ENCODE measurements at places on chromosomes 7 and 10.

- no peak for DNase-seq
Observed at GRCh38 chr7:41185851-41186250, 517.0 kb downstream of the INHBA start.

GRCh38 chr10:129946859-129947258 lies 17.2 kb downstream of the EBF3 start:
- DNase-seq: no peak

GRCh38 chr7:127873151-127873550 lies 158.1 kb downstream of the LRRC4 start:
- DNase-seq: no peak

DNA sequence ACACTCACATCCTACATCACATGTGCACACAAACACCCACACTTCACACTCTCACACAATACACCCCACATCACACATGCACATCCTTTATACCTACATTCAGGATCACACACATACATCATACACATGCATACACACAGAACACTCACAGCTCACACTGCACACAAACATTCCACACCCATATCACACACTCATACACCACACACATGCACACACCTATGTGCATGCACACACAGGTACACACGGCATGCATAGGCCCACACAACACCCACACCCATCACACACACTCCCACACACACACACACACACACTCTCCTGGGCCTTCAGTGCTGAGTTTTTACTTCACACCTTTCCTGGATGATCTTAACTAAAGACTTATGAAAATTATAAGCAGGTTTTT lies 220.5 kb downstream of the DNAJB6 start:
- DNase-seq: no peak

- peak; percentile 47 for DNase-seq
Observed at GRCh38 chr7:112510001-112510742, 29.4 kb downstream of the LSMEM1 start.

DNA sequence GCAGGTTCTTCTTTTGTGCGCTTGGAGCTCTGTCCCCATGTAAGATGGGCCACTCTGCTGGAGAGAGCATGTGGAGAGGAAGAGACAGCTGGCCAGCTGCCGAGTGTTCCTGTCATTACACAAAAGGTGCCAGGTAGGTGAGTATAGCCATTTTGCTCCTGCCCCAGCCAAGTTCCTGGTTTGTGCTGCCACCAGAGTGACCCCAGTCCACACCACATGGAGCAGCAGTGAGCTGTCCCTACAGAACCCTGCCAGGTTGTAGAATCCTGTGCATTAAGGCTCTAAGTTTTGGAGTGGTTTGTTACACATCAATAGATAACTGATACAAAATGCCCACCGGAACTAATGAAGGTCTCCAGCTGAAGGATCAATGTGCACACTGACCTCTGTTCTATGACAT lies 84.6 kb upstream of the GHITM start:
- DNase-seq: no peak

GRCh38 chr7:2564970-2565540 lies 6.3 kb downstream of the IQCE start:
- DNase-seq: no peak

DNA sequence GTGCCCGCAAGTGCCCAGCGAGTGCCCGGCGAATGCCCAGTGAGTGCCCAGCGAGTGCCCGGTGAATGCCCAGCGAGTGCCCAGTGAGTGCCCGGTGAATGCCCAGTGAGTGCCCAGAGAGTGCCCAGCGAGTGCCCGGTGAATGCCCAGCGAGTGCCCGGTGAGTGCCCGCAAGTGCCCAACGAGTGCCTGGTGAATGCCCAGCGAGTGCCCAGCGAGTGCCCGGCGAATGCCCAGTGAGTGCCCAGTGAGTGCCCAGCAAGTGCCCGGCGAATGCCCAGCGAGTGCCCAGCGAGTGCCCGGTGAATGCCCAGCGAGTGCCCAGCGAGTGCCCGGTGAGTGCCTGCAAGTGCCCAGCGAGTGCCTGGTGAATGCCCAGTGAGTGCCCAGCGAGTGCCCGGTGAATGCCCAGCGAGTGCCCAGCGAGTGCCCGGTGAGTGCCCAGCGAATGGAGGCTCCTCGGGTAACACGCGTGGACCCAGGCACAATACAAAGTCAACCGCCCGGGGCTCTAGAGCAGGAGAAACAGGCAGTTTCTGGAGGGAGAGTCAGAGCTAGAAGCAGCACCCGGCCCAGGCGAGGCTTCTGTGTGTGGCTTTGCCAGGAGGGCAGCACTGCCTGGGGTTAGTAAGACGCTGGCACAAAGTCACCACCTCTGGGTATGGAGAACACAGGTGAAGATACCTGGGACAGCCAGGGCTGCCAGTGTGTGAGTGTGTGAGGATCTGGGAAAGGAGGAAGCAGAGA lies 38.2 kb upstream of the CFAP46 start:
- no peak for DNase-seq

DNA sequence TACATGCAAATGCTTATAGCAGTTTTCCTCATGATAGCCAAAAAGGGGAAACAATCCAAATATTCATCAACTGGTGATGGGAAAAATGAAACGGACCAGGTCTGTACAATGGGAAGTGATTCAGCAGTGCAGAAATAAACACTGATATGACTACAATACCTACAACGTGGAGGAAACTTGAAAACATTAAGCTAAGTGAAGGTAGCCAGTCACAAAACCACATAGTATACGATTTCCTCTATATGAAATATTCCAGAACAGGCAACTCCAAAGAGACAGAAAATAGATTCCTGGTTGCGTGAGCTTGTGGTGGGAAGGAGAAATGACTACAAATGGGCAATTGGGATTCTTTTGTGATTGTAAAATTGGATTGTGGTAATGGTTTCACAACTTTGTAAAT lies 263.1 kb upstream of the PITRM1 start:
- DNase-seq: no peak

GRCh38 chr10:97669571-97669970 lies 17.5 kb downstream of the AVPI1 start:
- no peak for DNase-seq

DNA sequence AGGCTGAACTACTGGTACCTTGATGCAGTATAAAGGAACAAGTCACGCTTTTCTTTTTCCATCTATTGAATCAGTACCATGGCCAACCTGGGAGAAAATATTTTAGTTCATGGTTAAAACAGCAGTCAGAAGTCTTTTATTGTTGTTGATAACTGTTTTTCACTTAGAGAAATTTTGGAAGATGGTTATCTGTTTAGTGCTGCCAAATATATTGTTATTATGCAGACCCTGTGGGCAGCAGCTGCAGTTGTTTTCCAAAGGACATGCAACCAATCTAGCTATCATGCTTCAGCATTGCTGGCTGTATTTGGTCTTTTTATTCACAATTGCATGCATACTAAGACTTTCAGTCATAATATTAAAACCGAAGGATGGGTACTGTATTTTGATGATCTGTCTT lies 169.5 kb downstream of the BBS9 start:
- no peak for DNase-seq

GRCh38 chr7:12488341-12488740 lies 82.2 kb upstream of the SCIN start:
- DNase-seq: no peak

DNA sequence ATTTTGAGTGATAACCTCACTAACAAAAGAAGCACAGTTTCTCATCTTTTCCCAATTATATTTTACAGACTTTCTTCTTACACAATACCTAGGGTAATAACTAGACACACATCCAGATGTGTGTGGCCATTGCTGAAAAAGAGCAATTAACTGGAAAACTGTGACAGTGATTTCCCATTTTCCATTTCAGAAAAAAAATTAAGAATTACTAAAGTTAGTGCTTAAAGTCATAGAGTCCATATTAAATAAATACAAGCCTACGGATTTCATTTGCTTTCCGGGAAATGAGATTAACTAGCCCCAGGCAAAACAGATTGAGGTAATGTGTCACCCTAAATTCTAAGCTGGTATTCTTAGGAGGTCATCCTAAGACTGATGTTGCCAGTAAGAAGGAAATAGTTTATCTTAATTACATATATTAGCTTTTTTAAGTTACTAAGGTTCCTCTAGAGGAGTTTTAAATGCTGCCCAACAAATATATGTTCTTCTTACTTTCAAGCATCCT lies 10.2 kb upstream of the MACC1 start:
- DNase-seq: no peak

- no peak for DNase-seq
Observed at GRCh38 chr10:77228559-77228958, 409.0 kb downstream of the KCNMA1 start.

GRCh38 chr7:30705008-30705407 lies 22.8 kb upstream of the CRHR2 start:
- no peak for DNase-seq

DNA sequence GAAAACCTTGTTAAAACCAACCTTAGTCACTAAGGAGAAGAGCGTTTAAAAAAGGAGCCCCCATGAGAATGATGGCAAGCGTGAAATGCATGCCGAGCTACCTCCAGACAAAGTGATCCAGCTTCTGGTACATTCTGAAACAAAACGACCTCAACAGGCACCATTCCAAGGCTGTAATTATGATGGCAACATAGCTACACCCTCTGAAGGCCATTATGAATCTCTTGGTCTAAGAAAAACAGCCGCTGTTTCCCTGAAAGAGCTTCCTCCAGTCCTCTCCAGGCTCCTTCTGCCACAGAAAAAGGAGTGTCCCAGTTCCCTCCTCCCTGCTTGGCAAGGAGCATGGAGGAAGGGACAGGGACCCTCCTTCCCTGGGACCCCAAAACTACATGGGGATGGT lies 50.0 kb upstream of the ABLIM1 start:
- no peak for DNase-seq

GRCh38 chr7:151060416-151061212 lies 1.2 kb downstream of the SLC4A2 start:
- no peak for DNase-seq

- DNase-seq: no peak
Observed at GRCh38 chr7:151198945-151199848, 11.1 kb downstream of the H2BK1 start.

DNA sequence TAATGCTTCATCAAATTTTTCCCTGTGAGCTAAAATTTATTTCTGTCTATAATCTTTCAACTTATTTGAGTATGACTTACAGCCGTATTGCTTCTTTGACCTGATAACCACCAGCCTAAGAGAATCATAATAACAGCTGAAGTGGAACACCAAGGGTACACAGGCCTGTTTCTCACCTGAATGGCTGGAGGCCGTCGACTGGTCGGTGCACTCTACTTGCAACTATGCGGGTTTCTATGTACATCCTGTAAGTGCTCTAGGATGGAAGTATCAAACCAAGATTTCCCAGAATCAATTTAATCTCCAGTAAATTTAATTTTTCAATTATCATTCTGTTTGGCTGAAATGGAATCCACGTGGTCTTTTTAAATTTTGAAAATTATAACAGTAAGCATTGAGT lies 504.8 kb upstream of the PHF14 start:
- DNase-seq: no peak

- DNase-seq: no peak
Observed at GRCh38 chr10:23630376-23630775, 191.5 kb downstream of the OTUD1 start.

DNA sequence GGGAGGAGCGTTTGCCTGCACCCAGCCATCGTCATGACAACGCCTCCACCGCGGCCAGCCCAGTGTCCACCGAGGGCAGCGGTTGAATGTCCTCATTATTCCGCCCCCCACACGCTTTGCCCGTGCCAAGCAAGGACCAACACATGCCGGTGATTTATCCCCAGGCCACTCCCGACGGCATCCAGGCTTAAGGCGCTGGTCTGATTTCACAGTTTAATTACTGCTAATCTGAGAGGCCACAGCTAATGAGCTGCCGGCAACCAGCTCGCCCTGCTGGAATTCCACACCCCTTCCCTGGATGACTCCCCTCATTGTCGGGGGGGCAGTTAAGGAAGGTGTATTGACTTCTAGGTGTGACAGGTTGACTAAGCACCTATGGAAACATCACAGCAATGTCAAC lies 432.3 kb downstream of the DNAJB6 start:
- no peak for DNase-seq

DNA sequence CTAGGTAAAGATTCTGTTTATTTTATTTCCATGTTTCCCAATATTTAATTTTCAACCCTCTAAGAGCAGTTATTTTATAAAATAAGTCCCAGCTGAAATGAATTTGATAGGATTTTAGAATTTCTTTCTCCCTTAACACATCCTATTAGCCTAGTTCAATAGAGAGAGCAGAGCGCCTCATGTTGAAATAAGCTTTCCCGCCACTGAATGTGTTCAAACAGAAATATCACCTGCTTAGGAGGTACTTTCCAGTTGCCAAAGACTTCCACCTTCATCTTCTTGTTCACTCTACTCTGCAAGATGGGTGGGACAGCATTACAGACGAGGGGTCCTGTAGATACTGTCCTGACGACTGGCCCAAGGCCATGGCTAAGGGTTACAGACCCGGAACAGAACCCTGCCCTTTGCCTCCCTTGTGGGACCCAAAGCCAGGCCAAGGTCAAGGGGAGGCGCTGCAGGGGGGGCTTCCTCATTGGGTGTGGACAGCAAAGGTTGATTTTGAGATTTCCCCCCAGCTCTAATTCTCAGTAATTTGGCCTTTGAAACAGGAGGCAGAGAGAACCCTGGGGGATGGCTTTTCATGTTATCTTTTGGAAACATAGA lies 62.0 kb downstream of the PARP12 start:
- DNase-seq: no peak

- DNase-seq: no peak
Observed at GRCh38 chr7:95396136-95397032, at the start of gene PON3. Gene PON3 (minus strand): TSS chr7:95396375. CDS start chr7:95396350, 25 bp downstream.

GRCh38 chr10:89283025-89283935 lies 18.6 kb upstream of the IFIT2 start:
- DNase-seq: no peak

- DNase-seq: no peak
Observed at GRCh38 chr7:42673951-42674350, 237.9 kb downstream of the C7orf25 start.

DNA sequence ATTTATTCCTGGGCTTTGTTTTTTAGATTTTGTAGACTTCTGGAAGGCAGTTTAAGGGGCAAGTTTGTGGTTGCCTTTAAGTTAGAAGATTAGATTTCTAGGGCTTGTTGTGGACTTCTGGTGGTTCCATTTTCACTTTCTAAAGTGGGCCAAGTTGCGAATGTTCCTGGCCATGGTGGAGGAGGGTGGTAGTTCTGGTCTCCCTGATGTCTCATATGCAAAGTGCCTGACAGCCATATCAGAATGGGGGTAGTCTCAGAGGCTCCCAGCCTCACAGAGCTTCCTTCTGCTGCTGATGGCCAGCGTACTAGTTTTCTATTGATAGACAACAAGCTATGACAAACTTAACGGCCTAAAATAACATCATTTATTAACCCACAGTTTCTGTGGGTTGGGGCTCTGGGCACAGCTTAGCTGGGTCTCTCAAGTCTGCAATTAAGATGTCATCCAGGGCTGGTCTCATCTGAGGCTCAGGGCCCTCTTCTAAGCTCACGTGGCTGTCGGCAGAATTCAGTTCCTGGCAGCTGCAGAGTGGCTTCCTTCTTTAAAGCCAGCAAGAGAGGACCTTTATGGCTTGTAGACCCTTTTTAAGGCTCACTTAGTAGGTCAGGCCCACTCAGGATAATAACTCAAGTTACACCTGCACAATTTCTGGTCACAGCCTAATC lies 44.8 kb downstream of the BMPER start:
- no peak for DNase-seq

DNA sequence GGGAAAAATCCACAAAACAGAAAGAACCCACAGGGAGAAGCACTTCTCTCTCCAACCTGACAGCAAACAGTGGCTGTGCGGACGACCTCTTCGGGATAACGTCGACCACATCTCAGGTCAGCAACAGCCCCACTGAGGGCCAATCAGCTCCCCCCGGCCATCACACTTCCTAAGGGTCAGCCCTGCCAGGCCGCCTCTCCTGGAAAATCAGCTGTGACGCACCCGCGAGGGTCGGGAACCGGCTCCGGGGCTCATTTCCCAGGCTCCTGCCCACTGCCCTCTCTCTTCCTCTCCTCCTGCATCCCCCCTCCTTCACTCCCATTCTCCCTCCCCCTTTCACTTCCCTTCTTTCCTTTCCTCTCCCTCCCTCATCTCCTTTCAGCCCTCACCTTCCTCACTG lies 118.3 kb downstream of the DIP2C start:
- DNase-seq: no peak
